ENCODE measurements at places on chromosomes 1 and 21. TPM values are rescaled to one million over a fixed set of nuclear protein-coding genes. Genes with fewer than 3 reads are reported as not detected.

The DRAXIN gene
- total RNA-seq: not detected

The OLFM3 gene
- 1.1 TPM for total RNA-seq

The NHLH1 gene
- not detected for total RNA-seq

The PLA2G5 gene
- 22.8 TPM for total RNA-seq

The SUSD4 gene
- total RNA-seq: 2.8 TPM

The NBL1 gene
- 101 TPM for total RNA-seq

The CYP4B1 gene
- 24.4 TPM for total RNA-seq

The HSD3B2 gene
- not detected for total RNA-seq

The TNFSF4 gene
- 1.8 TPM for total RNA-seq

The SDF4 gene
- 84.2 TPM for total RNA-seq

The TRPM2 gene
- 3.4 TPM for total RNA-seq

The AMY1B gene
- total RNA-seq: not detected

The LAMB3 gene
- total RNA-seq: 0.14 TPM

The ADARB1 gene
- total RNA-seq: 41.3 TPM

The CSF3R gene
- total RNA-seq: 7.5 TPM

The RAB25 gene
- total RNA-seq: not detected

The ASCL5 gene
- not detected for total RNA-seq

The SMIM1 gene
- total RNA-seq: 7.5 TPM

The ATP1A2 gene
- 89.5 TPM for total RNA-seq

The RHCE gene
- total RNA-seq: not detected

The LCE6A gene
- total RNA-seq: not detected

The MRPL20 gene
- total RNA-seq: 133 TPM

The ADAMTS1 gene
- 104 TPM for total RNA-seq

The SPAG17 gene
- total RNA-seq: not detected

The TLR5 gene
- total RNA-seq: 10.2 TPM

The OR2T2 gene
- total RNA-seq: not detected

The FCER1G gene
- total RNA-seq: 52.4 TPM

The SYT2 gene
- total RNA-seq: not detected

The TRIM63 gene
- 2.1 TPM for total RNA-seq

The ALPL gene
- total RNA-seq: 2.3 TPM

The ADCY10 gene
- total RNA-seq: not detected

The MXRA8 gene
- total RNA-seq: 121 TPM

The MYOM3 gene
- total RNA-seq: not detected

The DNASE2B gene
- not detected for total RNA-seq

The ATAD3A gene
- total RNA-seq: 14.7 TPM

The RYR2 gene
- total RNA-seq: 6.1 TPM

The IL20 gene
- not detected for total RNA-seq

The ZNF695 gene
- 0.14 TPM for total RNA-seq

The CASZ1 gene
- total RNA-seq: 12.7 TPM

The MPZL1 gene
- 52.4 TPM for total RNA-seq
